Left kidney (tissue), 8 donors: ENCODE measurements at places on chromosomes 3 and 15. TPM values are rescaled to one million over a fixed set of nuclear protein-coding genes. Genes with fewer than 3 reads are reported as not detected.

Gene TEX9
- polyA plus RNA-seq: 36.9 TPM

Gene IQCH
- polyA plus RNA-seq: 10.0 TPM

Gene TMEM62
- 18.1 TPM for polyA plus RNA-seq

Gene RPP14
- polyA plus RNA-seq: 27.4 TPM

Gene ERICH6
- 1.0 TPM for polyA plus RNA-seq

Gene DNASE1L3
- polyA plus RNA-seq: 9.2 TPM

Gene SRGAP3
- polyA plus RNA-seq: 19.5 TPM

Gene HESX1
- 4.5 TPM for polyA plus RNA-seq

Gene CPB1
- 0.90 TPM for polyA plus RNA-seq

Gene C3orf49
- polyA plus RNA-seq: 1.00 TPM

Gene GP5
- polyA plus RNA-seq: 0.40 TPM

Gene WWTR1
- polyA plus RNA-seq: 102 TPM

Gene CP
- 0.70 TPM for polyA plus RNA-seq

Gene CD96
- polyA plus RNA-seq: 2.0 TPM

Gene GOLGA8T
- polyA plus RNA-seq: 0.35 TPM

Gene SCAMP2
- polyA plus RNA-seq: 64.7 TPM
